ENCODE measurements at places on chromosomes 12 and 14. TPM values are rescaled to one million over a fixed set of nuclear protein-coding genes. Genes with fewer than 3 reads are reported as not detected.

CLEC1A gene
- total RNA-seq, result 2.9 TPM

MOK gene
- 7.0 TPM for total RNA-seq

ADCY4 gene
- 16.5 TPM for total RNA-seq

NGB gene
- total RNA-seq, result not detected

CPM gene
- total RNA-seq, result 1,228 TPM

GNB3 gene
- 0.88 TPM for total RNA-seq

NANOG gene
- not detected for total RNA-seq

TAS2R8 gene
- not detected for total RNA-seq

ORAI1 gene
- 6.8 TPM for total RNA-seq

RAD52 gene
- 10.7 TPM for total RNA-seq

P2RX2 gene
- total RNA-seq, result not detected

DBX2 gene
- total RNA-seq, result 0.66 TPM

MIP gene
- total RNA-seq, result not detected

TMPRSS12 gene
- total RNA-seq, result not detected

LTB4R gene
- 4.2 TPM for total RNA-seq

BBS10 gene
- total RNA-seq, result 39.8 TPM

SPATA7 gene
- 23.0 TPM for total RNA-seq

KRT85 gene
- total RNA-seq, result not detected

GPR33 gene
- not detected for total RNA-seq

LRRC10 gene
- not detected for total RNA-seq

KIF5A gene
- 0.38 TPM for total RNA-seq

USP15 gene
- total RNA-seq, result 208 TPM

PRIMA1 gene
- total RNA-seq, result 0.51 TPM

FBXO21 gene
- 23.8 TPM for total RNA-seq

DENND5B gene
- total RNA-seq, result 12.8 TPM

LHX5 gene
- not detected for total RNA-seq

ADGRD1 gene
- total RNA-seq, result 16.3 TPM

OR6C6 gene
- not detected for total RNA-seq

DTX3 gene
- 1.8 TPM for total RNA-seq

SERPINA3 gene
- 4.9 TPM for total RNA-seq

PTPN6 gene
- total RNA-seq, result 22.7 TPM

AMDHD1 gene
- total RNA-seq, result 0.98 TPM

MLXIP gene
- total RNA-seq, result 37.1 TPM

FAM181A gene
- not detected for total RNA-seq

KLRK1 gene
- 2.3 TPM for total RNA-seq

STAB2 gene
- 1.5 TPM for total RNA-seq

IFT81 gene
- 8.3 TPM for total RNA-seq

CLMN gene
- total RNA-seq, result 36.2 TPM

GALNT6 gene
- 13.8 TPM for total RNA-seq

LMNTD1 gene
- total RNA-seq, result not detected

SLC24A4 gene
- total RNA-seq, result 0.75 TPM

PRB4 gene
- not detected for total RNA-seq

IQSEC3 gene
- 0.85 TPM for total RNA-seq

NOVA1 gene
- 94.3 TPM for total RNA-seq

KANSL2 gene
- 31.1 TPM for total RNA-seq

KCNMB4 gene
- total RNA-seq, result 0.65 TPM

CLEC2D gene
- total RNA-seq, result 16.0 TPM

GPRC5D gene
- total RNA-seq, result 1.8 TPM

MIA2 gene
- 17.6 TPM for total RNA-seq

TMEM179 gene
- not detected for total RNA-seq

GATC gene
- total RNA-seq, result 18.1 TPM

LEMD3 gene
- 23.5 TPM for total RNA-seq

DCAF4 gene
- total RNA-seq, result 25.1 TPM

RDH12 gene
- not detected for total RNA-seq

WDR89 gene
- 4.1 TPM for total RNA-seq

RNASE2 gene
- total RNA-seq, result 1.1 TPM

CD69 gene
- total RNA-seq, result 5.4 TPM

MAP3K9 gene
- total RNA-seq, result 0.16 TPM

RAP1B gene
- total RNA-seq, result 194 TPM

All from subcutaneous adipose tissue (tissue), 4 donors.